DMS53 (cell line): ENCODE measurements at places on chromosomes 16 and 17.
A peak's percentile ranks its signal among the peaks of the same experiment; 100 is the strongest.

GRCh38 chr16:81544700-81545271 lies 100.2 kb downstream of the CMIP start:
- peak; percentile 75 for DNase-seq

DNA sequence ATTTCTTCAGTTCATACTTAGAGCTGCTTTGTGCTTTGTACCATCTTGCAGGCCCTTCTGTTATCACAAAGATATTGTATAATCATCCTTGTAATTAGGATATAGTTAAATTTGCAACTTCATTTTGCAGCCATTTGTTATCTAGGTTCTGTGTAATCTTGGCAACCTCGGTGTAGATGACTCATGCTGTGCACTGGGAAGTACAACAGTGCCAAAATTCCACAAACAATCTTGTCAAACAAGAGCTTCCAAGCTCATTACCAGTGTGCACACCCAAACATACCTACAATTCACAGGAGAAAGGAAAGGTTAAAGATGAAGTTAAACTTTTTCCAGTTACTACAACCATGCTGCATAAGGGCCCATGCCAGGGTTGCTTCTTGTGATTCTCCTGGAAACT lies 1231.8 kb downstream of the CDH11 start:
- peak; percentile 11 for DNase-seq

DNA sequence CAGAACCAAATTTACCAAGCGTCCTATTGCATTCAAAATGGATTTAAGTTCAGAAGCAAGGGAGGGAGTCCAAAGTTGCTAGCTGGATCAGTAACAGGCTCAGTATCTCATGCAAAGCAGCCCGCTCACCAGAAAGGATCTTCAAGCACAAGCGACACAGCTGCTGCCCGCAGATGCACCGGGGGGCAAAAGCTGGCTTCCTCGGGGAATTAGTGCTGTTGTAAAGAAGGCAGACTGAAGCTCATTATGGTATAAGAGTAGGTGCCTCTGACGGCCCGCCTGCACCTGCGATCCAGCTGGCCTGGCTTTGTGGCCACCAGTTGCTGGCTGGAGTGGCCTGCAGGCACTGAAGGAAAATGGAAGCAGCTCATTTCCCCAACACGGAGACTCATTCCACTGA lies 128.4 kb upstream of the RCVRN start:
- no peak for DNase-seq

- DNase-seq, result no peak
Observed at GRCh38 chr16:69049603-69050375, 55.7 kb upstream of the HAS3 start.

GRCh38 chr17:40015005-40015997 lies at the start of gene CSF3:
Gene CSF3 (plus strand): TSS chr17:40015440. CDS start chr17:40015475, 35 bp downstream.
- DNase-seq, result peak; percentile 66

DNA sequence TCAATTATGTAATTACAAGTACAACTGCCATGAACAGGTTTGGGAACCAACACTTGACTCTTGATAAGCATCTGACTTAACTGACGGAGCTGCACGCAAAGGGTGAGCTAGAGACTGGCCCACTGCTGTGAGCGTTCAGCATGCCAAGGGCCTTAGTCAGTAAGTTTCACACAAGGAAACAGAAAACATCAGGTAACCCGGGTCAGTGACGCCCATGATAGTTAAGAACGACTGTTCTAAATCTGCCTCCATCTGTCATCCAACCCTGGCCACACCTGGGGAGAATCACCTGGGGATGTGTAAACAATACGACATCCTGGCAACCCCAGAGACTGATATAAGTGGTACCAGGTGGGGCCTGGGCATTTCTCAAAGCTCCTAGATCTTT lies 12.3 kb downstream of the SMIM5 start:
- peak; percentile 99 for DNase-seq

GRCh38 chr17:74148901-74149596 lies 54.4 kb upstream of the RPL38 start:
- no peak for DNase-seq

GRCh38 chr17:48575066-48575582 lies 3.0 kb downstream of the HOXB4 start:
- no peak for DNase-seq

GRCh38 chr17:42850954-42851353 lies at the start of gene AOC3:
Gene AOC3 (plus strand): TSS chr17:42851199. CDS start chr17:42851344, 145 bp downstream.
- DNase-seq, result no peak

DNA sequence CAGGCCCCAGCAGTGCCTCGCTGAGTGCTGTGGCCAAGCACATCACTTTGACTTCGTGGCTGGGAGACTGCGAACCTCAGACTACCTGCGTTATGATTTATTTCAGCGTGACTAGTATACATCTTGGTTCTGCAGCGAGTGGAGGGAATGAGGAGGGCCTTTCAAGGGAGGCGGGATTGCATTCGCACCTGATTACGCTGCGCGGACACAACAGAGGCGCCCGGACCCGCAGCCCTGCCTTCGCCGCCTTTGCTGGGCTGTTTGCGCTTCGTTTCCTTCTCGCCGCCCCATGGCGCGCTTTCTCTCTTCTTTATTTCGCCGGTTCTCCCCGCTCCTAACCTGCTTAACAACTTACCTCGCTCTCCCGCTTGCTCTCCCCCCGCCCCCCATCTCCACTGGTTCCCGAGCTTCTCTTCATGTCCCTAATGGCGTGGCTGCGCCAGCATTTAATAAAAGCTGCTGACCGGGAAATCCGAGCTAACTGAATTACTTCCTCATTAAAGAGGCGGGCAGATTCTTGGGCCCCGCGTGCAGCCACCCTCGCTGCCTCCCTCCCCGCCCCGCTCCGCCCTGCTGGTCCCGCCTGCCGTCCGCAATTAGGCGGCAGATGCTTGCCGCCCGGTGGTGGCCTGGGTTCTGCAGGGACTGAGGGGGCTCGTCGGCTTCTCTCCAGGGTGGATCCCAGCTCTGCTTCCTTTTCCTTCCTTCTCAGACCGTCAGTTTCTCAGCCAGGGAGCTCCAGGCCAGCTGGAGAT lies 257.6 kb upstream of the SDK2 start:
- peak; percentile 89 for DNase-seq

GRCh38 chr16:85062323-85062722 lies 34.7 kb downstream of the KIAA0513 start:
- no peak for DNase-seq

GRCh38 chr16:58009856-58010416 lies 8.7 kb downstream of the USB1 start:
- DNase-seq, result no peak

GRCh38 chr17:48553190-48553547 lies 8.3 kb upstream of the HOXB2 start:
- DNase-seq, result no peak

GRCh38 chr16:27547134-27547533 lies 2.6 kb downstream of the GTF3C1 start:
- DNase-seq, result no peak

GRCh38 chr17:58088624-58089023 lies 5.4 kb downstream of the DYNLL2 start:
- no peak for DNase-seq

DNA sequence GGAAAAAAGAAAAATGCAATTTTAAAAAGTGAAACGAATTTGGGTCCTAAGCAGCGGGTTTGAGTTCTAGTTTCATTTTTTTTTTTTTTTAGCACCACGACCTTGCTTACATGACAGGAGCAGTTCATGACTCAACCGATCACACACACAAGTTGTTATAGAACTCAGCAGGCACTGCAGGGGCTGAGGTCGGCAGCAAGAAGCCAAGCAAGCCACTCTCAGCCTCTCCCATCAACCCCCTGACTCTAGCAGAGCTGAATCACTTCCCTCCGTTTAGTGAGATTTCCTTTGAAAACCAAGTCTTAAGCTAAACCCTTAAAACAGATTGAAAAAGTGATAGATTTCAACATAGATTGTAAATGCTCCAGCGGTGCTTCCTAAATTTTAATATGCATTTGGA lies 520.8 kb downstream of the HAPSTR1 start:
- DNase-seq, result no peak

- no peak for DNase-seq
Observed at GRCh38 chr16:84883301-84883700, 63.5 kb downstream of the CRISPLD2 start.

- peak; percentile 82 for DNase-seq
Observed at GRCh38 chr17:38867179-38867967, 2.5 kb upstream of the LASP1 start.

DNA sequence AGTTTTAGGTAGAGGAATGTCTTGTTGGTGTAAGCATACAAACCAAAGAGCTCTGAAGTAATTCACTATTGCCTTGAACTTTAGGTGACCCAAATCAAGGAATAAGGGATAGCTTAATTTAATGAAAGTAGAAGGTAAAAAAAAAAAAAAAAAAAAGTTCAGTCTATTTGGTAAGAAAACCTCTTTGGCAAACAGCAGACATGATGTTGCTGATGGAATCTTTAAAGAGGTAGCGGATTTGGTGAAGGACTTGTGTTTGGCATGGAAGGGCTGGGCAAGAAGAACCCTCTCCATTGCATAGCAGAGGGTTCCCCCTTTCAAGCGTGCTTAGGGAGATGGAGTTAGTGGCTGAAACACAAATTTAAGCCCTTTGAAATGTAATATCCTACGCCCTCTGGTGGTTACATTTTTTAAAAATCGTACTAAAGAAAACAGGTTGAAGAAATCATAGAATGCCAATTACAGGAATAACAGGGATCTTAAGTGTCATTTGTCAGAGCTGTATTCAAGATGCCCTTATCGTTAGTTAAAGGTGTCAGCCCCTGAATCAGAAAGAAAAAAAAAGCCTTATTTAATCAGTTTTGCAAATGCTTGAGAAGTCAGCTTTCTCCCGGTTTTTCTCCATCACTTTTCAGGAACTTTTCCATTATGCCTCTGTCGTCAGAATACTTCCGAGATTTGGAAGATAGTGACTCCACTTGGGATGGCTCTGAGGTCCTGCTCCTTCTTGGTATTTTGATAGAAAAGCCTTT lies 383.1 kb downstream of the KCNJ2 start:
- peak; percentile 75 for DNase-seq

- DNase-seq, result peak; percentile 48
Observed at GRCh38 chr16:5615868-5616642, 518.5 kb upstream of the EEF2KMT start.

- DNase-seq, result no peak
Observed at GRCh38 chr16:85573045-85573695, 40.0 kb upstream of the GSE1 start.

DNA sequence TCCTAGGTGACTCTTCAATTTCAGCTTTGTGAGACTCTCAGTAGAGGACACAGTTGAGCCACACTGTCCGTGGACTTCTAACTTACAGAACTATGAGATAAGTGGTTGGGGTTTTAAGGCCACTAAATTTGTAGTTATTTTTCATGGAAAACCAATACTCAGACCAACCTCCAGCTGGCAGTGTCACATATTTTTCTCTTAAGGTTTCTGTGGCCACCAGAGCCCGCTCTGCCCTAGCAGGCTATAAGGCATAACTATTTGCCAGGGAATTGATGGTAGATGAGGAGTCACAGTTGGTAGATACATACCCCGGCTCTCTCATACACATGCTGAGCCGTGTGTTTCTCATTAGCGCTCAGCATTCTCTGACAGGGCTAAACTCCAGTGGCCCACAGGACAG lies 336.8 kb upstream of the MON1B start:
- DNase-seq, result no peak

GRCh38 chr16:73793260-73793659 lies 503.4 kb upstream of the PSMD7 start:
- DNase-seq, result no peak

DNA sequence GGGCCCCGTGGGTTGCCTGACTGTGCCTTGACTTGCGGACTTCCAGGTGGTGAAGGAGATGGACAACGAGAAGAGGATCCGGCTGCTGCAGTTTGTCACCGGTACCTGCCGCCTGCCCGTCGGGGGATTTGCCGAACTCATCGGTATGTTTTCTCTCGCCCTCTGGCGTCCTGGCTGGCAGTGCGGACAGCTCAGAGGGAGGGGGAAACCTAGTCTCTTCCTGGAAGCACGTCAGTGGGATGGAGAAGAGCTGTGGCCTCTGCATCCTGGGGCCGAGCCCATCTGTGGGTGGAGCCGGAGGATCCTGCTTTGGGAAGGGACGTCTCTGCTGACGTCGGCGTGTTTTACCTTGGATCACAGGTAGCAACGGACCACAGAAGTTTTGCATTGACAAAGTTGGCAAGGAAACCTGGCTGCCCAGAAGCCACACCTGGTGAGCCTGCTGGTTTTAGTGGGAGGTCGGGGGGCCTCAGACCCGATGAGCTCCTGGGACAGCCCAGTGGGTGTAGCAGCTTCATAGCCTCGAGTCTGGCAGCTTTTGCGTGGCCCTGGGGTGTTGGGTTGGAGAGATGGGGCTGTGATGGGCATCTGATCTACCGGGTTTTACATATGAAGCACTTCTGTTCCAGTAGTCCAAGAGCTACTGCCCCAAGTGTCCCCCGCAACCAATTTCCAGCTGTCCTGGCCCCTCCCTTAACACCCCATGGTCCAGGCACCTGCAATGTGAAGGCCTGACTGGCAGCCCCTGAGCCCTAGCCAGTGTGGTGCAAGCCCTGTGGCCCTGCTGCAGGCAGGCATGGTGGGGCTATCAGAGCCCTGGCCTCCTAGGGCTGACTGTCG lies 11.9 kb upstream of the CLEC18A start:
- DNase-seq, result no peak

DNA sequence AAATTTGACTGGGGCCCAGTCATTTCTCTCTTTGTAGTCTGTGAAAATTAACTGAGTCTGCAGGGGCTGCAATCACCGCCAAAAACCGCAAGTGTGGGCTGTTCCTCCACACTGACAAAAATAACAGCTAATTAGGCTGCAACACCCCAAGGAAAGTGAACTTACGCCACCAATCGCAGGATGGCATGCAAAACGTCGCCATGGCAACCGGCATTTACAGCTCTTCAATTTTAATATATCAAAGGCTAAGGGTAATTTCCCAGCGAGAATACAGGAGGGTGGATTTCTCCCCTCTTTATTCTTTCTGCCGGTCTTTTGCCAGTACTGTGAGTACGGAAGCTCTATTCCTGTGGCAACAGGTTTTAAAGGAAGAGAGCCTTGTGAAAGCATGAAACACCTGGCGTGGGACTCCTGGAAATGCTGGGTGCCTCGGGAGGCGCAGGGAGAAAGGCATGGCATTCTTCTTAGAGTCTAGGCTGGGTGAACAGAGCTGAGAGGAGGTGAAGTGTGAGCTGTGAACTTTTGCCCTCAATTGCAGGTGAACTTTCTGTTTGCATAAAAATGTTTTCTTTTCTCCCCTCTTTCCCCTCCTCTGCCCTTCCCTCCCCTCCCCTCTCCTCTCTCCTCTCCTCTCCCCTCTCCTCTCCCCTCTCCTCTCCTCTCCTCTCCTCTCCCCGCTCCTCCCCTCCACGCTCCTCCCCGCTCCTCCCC lies 399.7 kb downstream of the XYLT1 start:
- DNase-seq, result peak; percentile 29

DNA sequence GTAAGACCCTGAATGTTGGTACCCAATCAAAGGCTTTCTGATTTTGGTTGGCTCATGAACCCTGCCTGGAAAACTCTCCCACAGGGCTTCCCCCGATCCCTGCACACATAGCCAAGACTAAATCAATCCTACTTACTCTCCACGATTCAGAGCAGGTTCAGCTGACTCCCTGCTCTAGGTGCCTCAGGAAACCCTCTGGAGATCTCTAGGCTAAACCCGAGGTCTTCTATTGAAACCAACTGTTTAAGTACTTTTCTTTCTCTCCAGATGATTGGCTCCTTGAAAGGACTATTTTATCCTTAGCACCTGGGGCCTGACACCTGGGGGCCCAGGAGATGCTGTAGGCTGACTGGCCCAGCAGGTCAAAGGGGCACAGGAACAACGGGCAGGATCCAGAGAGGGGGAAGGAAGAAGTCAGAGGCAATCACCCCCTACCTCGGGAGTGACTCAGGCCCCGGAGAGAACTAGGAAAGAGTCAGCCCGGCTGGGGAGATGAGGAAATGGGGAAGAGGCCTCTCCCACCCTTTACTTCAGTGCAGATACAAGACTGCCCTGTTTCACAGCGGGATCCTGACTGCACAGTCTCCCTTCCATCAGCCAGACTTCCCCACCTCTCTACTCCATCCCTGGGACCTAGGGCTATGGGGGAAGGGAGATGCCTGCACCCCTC lies 2.0 kb downstream of the TBC1D10B start:
- DNase-seq, result peak; percentile 38
